Right kidney (tissue), 9 donors: ENCODE measurements at places on chromosomes 12 and 14.

GRCh38 chr12:2963760-2964292 lies 4.6 kb downstream of the TEAD4 start:
- no peak for DNase-seq

- DNase-seq: no peak
Measured at GRCh38 chr14:34030864-34031263, 80.0 kb upstream of the EGLN3 start.

DNA sequence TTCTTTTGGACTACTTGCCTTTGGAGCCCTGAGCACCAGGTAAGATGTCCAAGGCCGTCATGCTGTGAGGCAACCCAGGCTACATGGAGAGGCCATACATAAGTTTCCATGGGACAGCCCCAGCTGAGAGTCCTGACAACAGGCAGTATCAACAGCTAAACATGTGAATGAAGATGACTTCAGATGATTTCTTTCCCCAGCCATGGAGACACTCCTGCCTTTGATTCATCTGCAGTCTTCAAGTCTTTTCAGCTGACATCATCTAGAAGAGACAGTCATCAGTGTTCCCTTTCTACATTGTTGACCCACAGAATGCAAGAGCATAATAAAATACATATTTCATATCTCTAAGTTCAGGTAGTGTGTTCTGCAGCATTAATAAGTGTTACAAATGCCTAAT lies 398.7 kb downstream of the BTG1 start:
- no peak for DNase-seq

GRCh38 chr14:101865288-101865687 lies 99.1 kb upstream of the DYNC1H1 start:
- DNase-seq: no peak

DNA sequence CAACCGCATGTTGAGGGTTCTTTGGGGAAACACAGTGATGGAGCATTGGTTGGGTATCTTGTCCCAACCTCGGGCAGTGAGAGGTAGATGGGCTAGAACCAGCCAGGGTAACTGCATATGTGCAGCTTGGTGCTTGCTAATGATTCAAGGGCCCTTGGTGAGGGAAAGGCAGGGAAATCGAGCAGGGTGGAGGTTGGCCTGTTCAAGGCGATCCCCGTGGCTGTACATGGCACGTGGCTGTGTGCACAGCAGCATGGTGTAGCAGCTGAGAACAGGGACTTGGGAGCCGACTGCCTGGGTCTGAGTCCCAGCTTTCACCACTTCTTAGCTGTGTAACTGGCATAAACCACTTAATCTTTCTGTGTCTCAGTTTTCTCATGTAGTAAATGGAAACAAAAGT lies 45.5 kb upstream of the OAS1 start:
- no peak for DNase-seq

GRCh38 chr14:90505531-90505930 lies 108.7 kb downstream of the CALM1 start:
- no peak for DNase-seq

GRCh38 chr12:67811437-67812361 lies 163.2 kb downstream of the DYRK2 start:
- DNase-seq: no peak

GRCh38 chr12:92624236-92624635 lies 78.6 kb upstream of the PLEKHG7 start:
- no peak for DNase-seq

DNA sequence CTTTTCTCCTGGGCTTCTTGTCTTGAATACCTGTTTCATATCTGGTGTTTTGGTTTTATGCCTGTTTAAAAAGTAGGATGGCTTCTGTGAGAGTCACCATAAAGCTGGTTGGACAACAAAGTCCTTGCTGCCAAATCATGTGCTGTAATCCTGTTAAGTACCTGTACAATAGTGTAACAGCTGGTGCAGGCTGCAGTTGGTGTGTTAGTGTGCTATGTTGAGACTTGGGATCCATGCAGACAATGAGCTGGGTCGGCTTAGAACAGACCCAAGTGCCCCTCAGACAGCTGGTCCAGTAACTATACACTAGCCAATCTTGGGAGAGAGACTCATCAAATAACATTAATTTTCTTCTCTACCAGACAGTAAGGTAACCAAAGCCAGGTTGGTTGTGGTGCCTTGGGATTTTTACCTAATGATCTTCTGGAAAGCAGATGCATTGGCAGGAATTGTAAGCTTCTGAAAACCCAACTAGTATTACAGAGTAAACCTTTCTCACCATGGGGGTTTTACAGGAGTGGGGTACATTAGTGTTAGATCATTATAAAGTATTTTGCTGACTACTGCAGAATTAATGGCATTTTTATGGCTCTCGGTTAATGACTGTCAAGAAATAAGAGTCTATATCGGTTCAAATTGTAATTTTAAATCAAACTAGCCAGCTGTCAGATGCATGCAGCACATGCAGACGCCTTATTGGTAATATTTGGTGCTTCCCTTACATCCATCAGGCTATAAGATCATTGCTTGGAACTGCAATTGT lies 231.2 kb downstream of the PDZRN4 start:
- no peak for DNase-seq

DNA sequence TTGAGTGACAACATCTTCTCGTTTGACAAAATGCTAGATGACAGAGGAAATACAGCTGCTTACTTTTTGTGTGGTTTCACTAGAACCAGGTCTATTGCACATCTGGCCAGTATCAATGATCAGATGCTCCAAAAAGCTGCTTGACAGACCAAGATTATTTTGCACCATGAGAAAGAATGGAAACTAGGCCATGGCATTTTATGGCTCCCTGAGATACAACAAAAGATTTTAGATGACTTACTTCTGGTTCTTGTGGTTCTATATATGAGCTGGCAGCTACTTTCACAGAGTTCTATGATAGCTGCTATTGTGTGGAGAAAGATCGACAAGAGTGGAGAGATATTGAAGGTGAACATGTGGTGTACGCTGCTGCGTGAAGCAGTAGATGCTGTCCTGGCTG lies 25.9 kb upstream of the PPFIBP1 start:
- no peak for DNase-seq

DNA sequence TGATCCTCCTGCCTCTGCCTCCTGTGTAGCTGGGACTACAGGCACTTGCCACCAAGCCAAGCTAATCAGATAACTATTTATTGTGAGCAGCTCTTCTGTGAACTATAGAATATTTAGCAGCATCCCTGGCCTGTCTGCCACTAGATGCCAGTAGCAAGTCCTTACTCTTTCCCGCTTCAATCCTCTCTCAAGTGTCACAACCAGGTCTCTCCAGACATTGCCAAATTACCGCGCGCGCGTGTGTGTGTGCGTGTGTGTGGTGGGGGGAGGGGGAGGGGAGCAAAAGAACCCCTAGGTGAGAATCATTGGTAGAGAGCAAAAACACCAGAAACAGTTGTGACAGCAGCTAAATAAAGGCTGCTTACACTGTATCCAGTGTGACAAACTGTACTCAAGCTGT lies 49.9 kb downstream of the PPP2R5E start:
- no peak for DNase-seq

DNA sequence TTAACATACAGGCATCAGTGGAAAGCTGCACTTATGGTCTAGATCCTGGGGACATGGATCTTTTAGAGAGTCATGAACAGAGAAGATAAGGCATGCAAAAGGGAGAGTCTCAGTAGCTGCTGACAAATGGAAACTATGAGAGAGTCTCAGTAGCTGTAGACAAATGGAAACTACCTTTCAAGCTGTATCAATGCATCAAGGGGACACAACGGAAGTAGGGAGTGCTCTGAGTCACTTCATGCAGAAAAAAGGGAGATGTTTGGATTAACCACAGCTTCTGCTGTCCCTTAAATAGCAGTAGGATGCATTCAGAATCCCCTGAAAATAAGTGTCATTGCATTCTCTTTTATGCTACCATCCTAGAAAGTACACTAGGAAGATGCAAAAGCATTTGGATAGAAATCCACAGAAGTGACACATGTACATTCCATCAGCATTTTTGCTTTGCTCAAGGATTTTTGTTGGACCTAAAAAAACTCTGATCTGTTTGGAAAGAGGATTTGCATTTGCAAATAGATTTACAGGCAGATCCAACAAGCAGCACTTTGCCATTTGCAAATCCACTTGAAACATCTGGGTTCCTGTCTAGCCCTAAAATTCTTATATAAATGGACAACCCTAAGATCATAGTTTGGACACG lies 227.5 kb upstream of the LMO3 start:
- DNase-seq: no peak

- DNase-seq: no peak
Measured at GRCh38 chr12:1226951-1227350, 235.9 kb downstream of the ERC1 start.

DNA sequence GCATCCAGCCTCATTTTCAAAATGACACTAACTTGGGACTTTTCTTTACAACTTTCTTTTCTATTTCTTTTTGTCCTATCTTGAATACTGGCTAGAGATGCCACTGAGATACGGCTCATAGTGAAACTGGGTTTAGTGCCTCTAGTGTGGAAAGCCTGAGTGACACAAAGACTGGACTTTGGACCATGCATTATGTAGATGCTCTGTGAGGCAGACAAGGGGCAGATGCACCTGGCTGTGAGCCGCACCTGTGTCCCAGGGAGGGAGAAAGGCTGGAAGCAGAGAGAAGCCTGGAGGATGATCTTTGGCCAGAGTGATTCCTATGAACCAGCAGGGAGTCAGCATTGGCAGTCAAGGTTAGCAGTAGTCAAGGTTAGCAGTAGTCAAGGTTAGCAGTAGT lies 852.3 kb upstream of the TMEM132C start:
- DNase-seq: no peak

GRCh38 chr12:110243227-110243626 lies 37.8 kb upstream of the ATP2A2 start:
- no peak for DNase-seq

DNA sequence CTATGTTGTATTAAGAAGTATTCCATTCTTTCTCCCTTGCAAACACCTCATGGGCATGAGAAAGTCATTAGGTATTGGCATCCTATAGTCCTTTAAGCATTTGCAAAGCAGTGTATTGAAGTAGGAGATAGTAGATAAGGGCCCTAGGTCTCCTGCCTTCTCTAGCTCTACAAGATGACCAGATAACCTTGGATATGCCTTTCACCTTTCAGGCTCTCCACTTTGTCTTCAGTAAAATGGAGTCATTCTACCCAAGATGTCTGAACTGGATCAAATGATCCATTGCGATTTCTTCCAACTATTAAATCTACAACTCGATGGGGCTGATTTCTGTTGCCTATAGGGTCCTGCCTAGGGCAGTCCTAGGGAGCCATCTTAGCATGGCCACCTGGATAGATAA lies 132.1 kb upstream of the BTG1 start:
- no peak for DNase-seq

DNA sequence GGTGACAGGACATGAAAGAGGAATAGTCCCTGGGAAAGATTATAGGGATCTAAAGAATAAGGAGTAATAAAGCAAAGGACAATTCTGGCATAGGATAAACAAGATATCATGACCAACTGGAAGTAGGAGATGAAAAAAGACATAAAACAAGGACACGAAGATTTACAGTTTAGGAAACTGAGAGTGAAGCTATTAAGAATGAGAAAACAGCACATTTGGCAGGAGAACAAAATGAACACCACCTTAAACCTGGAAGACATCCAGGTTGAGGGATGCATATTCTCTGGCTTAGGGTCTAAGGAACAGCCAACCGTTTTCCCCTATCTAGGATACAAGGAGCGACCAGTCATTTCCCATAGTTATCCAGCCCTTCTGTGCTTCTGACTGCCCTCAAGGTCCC lies 1.9 kb downstream of the TRIP11 start:
- no peak for DNase-seq
